Progenitor cell of endocrine pancreas (in vitro differentiated cells): ENCODE measurements at places on chromosomes 7 and 10. TPM values are rescaled to one million over a fixed set of nuclear protein-coding genes. Genes with fewer than 3 reads are reported as not detected.

GRCh38 chr7:106062521-106062931 lies 49.6 kb downstream of the SYPL1 start:
- DNase-seq = no peak

GRCh38 chr7:35553519-35553918 lies 141.4 kb downstream of the HERPUD2 start:
- no peak for DNase-seq

GRCh38 chr7:64626557-64626956 lies 39.4 kb upstream of the ZNF107 start:
- no peak for DNase-seq

DNA sequence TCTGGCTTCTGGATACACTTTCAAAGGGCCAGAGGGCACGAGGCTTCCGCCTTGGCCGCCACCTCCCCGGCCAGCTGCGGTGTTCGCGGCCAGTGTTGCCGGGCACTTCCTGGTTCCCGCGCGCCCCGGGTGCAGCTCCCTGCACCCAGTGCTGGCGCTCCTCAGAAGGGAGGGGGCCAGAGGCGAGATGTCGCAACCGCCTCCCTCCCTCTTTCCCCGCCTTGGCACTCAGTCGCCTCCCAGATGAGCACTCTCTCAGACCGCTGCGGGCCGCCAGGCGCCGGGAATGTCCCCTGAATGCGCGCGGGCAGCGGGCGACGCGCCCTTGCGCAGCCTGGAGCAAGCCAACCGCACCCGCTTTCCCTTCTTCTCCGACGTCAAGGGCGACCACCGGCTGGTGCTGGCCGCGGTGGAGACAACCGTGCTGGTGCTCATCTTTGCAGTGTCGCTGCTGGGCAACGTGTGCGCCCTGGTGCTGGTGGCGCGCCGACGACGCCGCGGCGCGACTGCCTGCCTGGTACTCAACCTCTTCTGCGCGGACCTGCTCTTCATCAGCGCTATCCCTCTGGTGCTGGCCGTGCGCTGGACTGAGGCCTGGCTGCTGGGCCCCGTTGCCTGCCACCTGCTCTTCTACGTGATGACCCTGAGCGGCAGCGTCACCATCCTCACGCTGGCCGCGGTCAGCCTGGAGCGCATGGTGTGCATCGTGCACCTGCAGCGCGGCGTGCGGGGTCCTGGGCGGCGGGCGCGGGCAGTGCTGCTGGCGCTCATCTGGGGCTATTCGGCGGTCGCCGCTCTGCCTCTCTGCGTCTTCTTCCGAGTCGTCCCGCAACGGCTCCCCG lies at the start of gene FFAR4:
Gene FFAR4, plus strand, starts transcription at position 231 of the 842 bp plus-strand sequence. Its CDS starts 56 bp downstream, at position 287.
- no peak for DNase-seq

DNA sequence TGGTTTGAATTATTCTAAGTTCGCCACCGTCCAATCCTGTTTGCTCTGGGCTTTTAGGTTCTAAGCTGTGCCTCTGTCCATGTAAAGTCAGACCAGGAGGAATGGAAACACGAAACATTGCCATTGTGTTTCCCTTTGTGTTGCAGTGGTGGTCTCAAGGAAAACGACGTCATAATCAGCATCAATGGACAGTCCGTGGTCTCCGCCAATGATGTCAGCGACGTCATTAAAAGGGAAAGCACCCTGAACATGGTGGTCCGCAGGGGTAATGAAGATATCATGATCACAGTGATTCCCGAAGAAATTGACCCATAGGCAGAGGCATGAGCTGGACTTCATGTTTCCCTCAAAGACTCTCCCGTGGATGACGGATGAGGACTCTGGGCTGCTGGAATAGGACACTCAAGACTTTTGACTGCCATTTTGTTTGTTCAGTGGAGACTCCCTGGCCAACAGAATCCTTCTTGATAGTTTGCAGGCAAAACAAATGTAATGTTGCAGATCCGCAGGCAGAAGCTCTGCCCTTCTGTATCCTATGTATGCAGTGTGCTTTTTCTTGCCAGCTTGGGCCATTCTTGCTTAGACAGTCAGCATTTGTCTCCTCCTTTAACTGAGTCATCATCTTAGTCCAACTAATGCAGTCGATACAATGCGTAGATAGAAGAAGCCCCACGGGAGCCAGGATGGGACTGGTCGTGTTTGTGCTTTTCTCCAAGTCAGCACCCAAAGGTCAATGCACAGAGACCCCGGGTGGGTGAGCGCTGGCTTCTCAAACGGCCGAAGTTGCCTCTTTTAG lies 46.3 kb upstream of the DMBT1 start:
- no peak for DNase-seq

DNA sequence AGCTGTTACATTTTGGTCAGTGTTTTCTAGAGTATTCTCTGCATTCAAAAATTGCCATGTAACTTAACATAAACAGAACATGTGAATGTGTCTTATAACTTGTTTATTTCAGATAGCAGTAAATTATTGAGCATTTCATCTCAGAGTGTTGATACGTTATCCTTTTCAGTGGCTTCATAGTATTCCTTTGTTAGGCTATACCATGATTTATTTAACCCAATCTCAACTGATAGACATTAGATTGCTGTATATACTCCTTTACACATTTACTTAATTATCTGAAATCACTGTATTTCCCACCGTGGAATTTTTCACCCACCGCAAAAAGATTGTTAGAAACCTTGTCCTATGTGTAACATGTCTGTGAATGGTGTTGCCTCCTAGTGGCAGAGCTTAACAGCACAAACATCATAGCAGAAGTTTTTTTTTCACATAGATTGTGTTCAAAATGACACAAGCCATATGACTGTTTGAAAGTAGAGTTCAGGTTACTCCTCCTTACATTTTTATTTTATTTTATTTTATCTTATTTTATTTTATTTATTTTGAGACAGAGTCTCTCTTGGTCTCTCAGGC lies 21.4 kb downstream of the SLF2 start:
- no peak for DNase-seq

The TRIL gene
- 8.0 and 9.3 TPM in 2 replicates for total RNA-seq

The HOXA2 gene
- 17.9 and 18.6 TPM in 2 replicates for total RNA-seq

The IFIT2 gene
- not detected in 2 replicates for total RNA-seq
